ENCODE measurements at places on chromosomes 1 and 21.
A peak's percentile ranks its signal among the peaks of the same experiment; 100 is the strongest.

- no peak for DNase-seq
Observed at GRCh38 chr1:104072915-104073371, 323.2 kb downstream of the AMY1C start.

GRCh38 chr21:26773058-26773457 lies 72.2 kb downstream of the ADAMTS1 start:
- DNase-seq, result no peak

GRCh38 chr1:118949315-118949714 lies 38.8 kb downstream of the TBX15 start:
- no peak for DNase-seq

- DNase-seq, result no peak
Observed at GRCh38 chr1:41286992-41287391, 44.9 kb upstream of the SCMH1 start.

GRCh38 chr1:51280321-51280978 lies 44.4 kb downstream of the RNF11 start:
- no peak for DNase-seq

GRCh38 chr1:229411434-229412055 lies 22.3 kb downstream of the ACTA1 start:
- no peak for DNase-seq

DNA sequence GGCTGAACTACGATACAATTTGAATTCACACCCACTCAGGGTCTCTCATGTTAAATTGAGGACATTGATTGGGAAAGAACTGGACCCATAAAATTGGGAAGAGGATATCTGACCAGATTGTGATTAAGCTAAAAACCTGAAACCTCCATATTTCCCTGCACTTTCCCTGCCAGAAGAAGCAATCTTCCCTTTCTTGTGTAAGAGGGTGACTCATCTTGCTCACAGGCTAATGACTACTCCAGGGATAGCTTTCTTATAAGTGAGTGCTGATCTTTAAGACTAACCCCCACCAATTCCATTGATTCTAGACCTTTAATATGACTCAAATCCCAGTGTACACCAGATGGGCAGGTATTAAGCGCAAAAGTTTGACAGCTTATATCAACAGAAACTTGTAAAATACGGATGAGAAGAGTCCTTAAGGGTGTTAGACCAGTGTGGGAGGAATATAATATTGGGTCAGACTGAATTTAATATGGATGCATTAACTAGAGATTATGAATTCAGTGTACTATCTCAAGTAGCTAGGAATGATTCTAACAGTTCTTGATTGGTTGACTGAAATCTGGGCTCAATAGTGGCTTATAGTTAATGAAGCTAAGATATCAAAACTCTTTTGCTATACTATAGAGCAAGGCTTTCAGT lies 12.1 kb upstream of the SGIP1 start:
- DNase-seq, result no peak

DNA sequence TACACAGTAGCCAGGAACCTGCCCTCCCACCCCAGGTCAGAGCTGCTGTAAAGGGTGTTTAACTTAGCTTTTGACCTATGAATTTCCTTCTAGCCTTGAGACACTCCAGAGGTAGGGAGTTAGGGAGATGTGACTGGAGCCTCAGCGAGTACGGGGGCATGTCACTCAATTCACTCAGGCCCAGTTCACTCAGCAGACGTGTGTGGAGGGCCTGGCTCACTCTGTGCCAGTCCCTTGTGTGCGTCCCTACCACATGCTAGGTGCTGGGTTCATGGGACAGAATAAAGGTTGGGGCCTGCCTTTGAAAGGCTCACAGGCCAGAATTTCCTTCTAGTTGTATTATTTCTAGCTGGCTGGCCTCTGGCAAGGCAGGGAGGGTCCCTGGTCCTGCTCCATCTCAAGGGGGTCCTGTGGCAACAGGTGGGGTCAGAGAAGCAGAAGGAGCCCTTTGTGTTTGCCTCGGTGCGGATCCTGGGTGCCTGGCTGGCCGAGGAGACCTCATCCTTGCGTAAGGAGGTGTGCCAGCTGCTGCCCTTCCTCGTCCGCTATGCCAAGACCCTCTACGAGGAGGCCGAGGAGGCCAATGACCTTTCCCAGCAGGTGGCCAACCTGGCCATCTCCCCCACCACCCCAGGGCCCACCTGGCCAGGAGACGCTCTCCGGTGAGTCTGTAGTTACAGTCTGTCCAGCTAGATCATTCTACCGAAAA lies 4.5 kb downstream of the NCDN start:
- no peak for DNase-seq

DNA sequence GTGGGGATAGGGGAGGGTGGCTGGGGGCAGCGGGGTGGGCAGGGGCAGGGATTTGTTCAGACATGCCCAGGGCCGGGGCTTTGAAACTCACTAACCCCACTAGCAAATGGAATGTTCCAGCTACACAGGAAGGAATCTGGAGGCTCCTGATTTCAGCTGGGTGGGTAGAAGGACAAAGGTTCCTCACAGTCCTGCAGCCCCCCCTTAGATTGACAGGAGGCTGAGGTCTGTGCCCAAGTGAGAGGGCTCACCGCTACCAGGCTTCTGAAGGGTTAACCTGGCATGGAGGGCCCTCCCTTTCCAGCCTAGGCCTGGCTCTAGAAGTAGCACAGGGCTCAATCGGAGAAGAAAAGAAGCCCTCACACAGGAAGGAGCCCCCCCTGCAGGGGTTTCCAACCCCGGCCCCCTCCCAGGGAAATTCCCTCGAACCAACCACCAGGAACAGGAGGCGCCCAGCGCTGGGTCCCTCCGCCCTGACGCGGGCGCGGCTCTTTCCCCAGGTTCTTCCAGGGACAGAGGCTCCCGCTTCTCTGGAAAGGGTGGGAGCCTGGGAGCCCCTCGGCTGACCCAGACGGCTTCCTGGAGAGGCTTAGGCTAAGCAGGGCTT lies 3.3 kb downstream of the EPHA2 start:
- no peak for DNase-seq

DNA sequence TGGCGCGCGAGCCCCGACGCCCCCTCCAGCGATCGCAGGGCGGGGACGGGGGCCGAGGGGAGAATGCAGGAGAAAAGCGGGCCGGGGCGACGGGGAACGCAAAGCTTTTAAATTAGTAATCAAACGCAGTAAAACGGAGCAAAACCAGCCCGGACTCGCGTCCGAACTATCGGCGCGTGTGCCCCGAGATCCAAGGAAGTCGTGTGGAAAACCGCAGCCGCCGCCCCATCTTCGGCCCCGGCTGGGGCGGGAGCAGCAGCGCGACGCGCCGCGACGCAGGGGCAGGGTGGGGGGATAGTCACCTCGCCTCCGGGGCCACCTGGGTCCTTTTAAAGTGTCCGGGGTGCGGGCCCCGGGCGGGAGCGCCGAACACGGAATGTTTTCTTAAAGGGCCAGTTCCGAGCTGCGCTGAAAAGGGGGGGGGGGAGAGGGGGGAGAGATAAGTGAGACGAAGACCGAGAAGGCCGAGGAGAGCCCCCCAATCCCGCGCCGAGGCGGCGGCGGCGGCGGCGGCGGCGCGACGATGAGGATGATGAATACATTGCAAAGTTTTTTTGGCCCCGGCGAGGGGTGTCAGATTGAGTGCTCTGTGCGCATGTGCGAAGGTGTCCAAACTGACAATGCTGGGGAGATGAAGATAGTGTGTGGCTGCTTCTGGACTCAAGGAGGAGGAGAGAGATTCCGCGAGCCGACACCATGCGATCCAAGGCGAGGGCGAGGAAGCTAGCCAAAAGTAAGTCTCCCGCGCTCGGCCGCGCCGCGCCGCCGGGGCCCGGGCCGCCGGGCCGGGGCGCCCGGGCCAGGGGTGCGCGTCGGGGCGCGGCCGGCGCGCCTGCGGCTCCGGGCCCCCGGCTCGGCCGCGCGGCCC lies at the start of gene PRDM16:
Gene PRDM16 (plus strand): TSS at position 640 of the 868 bp plus-strand sequence. CDS start 57 bp downstream, at position 697.
- no peak for DNase-seq

DNA sequence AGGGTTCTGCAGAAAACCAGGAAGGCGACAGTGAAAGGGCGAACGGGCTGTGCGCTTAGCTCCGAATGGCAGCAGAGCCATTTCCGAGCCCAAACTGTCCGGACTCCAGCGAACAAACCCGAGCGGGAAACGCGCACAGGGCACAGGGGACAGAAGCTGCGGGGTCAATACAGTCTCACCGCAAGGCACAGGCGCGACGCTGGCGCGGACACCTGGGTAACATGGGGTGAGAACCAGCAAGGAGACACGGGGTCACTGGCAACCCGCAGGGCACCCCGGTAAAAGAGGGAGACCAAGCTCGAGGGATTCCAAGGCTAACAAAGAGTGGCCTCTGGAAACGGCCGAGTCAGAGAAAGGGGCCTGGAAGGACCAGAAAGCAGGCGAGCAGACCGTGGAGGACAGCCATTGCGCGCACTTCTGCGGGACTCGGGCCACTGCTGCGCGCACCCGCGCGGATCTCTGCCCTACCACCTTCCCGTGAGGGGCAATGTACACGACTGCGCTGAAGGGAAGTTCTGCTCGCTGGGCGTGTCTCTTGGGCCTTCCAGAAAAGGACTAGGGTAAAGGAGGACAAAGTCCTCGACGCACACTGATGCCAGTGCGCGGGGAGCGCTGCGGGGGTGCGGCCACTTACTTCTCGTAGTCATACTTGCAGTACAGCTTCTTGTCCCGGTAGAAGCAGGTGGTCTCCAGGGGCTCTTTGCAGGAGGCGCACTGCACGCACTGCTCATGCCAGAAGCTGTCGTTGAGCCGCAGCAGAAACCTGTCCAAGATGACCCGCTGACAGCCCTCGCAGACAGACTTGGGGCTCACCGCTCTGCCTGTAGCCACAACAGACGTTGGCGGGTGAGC lies 3.8 kb downstream of the LMX1A start:
- no peak for DNase-seq

GRCh38 chr1:155322571-155322952 lies 1.9 kb downstream of the RUSC1 start:
- DNase-seq, result no peak

DNA sequence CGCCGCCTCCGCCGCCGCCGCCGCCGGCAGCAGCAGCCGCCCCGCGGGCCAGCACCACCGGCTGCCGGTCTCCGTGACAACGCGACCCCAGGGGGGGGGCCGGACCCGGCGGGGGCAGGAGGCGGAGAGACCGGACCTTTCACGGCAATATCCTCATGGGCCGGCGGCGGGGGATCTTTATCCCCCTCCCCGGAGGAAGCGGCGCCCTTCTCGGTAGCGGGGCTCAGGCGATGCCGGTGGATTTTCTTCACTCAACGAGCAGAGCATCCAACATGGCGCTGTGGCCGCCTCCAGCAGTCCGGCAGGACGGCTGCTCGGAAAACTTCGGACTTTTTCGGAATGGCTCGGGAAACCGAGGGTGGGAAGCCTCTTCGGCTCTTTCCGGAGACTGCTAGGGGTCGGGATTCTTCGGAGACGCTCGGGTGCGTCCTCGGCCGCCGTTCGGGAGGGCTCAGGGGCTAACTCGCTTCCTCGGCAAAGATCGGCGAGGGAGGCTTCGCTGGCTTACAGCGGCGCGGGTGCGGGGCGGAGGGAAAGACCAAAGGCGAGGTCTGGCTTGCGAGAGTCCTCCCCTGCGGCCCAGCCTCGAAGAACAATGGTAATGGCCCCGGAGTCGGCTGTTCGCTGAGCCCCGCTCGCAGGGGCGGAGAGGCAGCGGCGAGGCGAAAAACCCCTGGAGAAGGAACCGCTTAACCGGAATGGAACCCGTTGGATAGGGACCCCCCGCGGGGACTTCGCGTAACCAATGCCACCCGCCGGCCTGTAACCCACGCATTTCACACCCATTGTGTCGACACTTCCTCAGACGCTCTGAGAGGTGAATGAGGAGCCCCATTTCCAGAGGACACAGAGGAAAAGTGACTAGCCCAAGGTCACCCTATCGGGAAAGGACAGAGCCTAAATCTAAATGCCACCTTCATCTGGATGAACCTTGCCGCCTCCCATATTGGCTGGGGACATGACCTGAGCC lies at the start of gene EIF4G3:
Gene EIF4G3 (minus strand): TSS at position 312 of the 970 bp plus-strand sequence. CDS start 174,155 bp downstream, outside the sequence.
- DNase-seq, result peak; percentile 99

DNA sequence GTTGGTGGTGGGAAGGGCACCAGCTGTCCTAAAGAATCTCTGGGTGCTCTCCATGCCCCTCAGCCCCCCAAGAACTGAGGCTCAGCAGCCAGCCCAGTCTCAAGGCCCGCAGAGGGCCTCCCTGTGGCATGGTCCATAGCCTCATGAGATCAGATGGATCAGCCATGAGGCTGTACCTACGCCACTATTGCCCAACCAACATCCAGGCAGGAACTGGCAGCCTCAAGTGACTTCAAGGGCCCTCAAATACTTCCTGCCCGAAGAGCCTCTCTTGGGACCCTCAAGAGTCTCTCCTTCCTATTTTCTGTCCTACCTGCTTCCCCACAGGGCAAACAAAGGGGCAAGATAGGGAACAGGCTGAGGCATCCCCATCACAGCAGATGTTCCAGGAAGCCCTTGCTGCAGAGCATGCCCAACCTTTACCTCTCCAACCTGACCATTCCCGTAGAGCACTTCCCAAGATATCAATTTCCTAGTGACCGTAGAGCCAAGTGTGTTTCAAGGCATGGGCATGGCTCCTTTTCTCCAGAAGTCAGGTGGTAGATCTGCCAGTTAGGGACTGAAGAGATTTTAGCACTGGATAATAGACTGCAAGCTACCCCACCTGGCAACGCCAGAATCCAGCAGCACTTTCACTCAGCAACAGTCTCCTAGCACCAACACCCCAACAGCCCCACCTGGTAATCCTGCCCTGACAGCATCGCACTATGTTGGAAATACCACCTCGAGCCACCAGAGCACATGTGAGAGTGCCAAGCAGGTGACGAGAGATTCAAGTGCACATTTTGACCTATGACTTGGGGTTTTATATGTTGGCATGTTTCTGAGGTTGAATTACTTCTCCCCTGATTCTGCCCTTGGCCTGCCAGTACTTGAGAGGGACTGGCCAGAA lies 13.7 kb upstream of the MFSD2A start:
- DNase-seq, result no peak

DNA sequence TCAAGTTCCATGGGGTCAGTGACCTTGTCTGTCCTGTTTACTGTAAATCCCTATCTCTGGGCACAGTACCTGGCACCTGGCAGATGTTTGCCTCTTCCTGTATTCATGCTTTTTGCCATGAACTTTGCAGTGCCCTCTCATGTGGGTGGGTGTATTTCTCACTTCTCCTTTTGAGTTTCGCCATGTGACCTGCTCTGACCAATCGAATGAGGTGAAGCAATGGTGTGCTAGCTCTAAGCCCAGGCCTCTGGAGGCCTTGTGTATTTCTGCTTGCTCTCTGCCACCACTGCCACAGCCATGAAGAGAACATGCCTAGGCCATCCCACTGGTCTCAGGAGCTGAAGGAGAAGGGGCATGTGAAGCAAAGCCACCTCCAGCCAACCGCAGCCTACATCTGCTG lies 185.5 kb upstream of the ZC3H12A start:
- no peak for DNase-seq

DNA sequence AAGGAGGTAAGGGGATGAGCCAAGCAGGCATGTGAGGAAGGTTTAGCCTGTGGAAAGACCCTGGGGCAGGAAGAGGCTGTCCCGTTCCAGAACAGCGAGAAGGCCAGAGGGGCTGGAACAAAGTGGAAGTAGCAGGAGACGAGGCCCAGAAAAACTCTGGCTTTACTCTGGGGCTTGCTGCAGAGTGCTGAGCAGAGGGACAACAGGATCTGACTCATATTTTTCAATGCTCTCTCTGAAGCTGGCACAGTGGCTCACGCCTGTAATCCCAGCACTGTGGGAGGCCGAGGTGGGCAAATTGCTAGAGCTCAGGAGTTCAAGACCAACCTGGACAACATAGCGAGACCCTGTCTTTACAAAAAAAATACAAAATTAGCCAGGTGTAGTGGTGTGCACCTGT lies 52.4 kb upstream of the PAX7 start:
- DNase-seq, result no peak
